ENCODE measurements at places on chromosomes 13 and 19. TPM values are rescaled to one million over a fixed set of nuclear protein-coding genes. Genes with fewer than 3 reads are reported as not detected.

Gene ZNF536
- 0.39 TPM for total RNA-seq

Gene FAM187B
- not detected for total RNA-seq

Gene LIM2
- total RNA-seq, result not detected

Gene MAP4K1
- 2.4 TPM for total RNA-seq

Gene WDR88
- total RNA-seq, result not detected

Gene TUBA3C
- not detected for total RNA-seq

Gene ZNF71
- 13.0 TPM for total RNA-seq

Gene NAPSA
- total RNA-seq, result 3.5 TPM

Gene KIR2DL4
- not detected for total RNA-seq

Gene TRPC4
- total RNA-seq, result 0.28 TPM

- DNase-seq, result no peak
These were observed 5.8 kb downstream of the DOCK9 start for GRCh38 chr13:98972059-98972458.

- no peak for DNase-seq
These were observed 88.8 kb downstream of the LMO7 start for GRCh38 chr13:75724752-75725517.

GRCh38 chr19:17860331-17860992, 752 bp downstream of the RPL18A start:
- no peak for DNase-seq

DNA sequence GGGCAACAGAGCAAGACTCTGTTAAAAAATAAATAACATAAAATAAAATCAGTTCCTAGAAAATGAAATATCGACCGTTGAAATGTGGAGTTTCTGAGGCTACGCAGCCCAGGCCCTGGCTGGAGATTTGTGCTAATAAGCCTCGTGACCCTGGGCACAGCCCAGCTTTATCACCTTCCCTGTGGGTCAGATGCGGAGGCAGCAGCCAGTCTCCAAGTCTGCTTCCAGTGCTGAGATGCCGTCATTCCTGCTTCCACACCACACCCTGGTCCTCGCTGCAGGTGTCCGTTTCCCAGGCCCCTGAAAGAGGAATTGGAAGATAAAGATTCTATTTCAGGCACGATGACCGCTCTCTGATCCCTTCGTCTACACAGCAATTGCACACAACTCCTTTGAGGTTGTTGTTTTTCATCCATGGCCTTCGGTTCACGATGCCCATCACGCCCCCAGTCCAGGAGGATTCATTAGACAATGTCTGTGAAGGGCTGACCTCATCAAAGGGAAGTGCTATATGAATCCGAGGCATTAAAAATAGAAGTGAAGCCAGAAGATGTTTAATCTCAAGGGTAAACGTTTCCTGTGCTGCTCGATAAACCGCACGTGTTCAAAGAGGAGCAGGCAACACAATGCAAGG, 48.3 kb upstream of the ATP11A start:
- DNase-seq, result no peak

- peak; percentile 54 for DNase-seq
These were observed 96.1 kb upstream of the MBNL2 start for GRCh38 chr13:97125810-97126738.

GRCh38 chr13:73054712-73055111, 4.1 kb upstream of the KLF5 start:
- no peak for DNase-seq

DNA sequence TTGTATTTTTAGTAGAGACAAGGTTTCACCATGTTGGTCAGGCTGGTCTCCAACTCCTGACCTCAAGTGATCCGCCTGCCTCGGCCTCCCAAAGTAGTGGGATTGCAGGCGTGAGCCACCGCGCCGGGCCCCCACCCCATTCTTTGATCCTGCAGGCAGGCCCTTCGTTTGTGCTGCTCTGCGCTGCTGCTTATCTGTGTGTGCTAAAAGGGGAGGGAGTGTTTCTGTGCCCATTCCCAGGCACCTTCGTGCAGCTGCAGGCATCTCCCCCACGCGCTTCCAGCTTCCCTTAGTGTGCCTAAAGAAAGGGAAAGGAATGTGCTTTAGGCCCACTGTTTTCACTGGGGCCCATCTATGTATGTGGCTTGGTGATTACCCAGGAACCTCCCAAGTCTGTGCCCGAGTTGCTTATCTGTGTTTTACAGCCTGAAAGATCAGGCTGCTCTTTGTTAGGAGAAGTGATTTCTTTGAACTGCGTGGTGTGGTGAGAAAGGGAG, 27.2 kb downstream of the EPN1 start:
- peak; percentile 71 for DNase-seq

DNA sequence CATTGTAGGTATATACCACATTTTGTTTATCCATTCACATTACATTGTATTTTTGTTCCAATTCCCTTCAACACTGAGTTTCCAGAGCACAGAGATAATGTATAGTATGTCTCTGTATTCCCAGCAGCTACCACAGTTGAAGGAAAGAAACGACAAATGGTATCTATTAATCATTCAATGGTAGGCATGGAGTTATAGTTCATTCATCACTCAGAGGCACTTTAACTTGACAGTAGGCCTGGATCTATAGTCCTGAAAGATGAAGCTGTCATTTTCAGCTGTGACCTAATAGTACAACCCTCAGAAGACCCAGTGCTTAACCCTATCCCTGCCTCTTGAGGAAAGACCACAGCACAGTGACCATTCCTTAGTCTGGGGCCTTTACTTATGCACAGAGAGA, 163.0 kb upstream of the TMTC4 start:
- no peak for DNase-seq

- DNase-seq, result no peak
These were observed 151.6 kb upstream of the FREM2 start for GRCh38 chr13:38535261-38535660.

DNA sequence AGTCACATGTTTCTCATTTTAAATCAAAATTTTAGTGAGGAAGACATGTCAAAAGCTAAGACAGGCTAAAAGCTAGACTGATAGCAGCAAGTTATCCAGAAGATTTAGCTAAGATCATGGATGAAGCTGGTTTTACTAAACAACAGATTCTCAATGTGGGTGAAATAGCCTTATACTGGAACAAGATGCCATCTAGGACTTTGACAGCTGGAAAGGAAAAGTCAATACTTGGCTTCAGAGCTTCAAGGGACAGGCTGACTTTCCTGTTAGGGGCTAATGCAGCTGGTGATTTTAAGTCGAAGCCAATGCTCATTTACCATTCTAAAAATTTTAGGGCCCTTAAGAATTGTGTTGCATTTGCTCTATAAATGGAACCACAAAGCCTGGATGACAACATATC, 455.3 kb upstream of the SLC10A2 start:
- no peak for DNase-seq

DNA sequence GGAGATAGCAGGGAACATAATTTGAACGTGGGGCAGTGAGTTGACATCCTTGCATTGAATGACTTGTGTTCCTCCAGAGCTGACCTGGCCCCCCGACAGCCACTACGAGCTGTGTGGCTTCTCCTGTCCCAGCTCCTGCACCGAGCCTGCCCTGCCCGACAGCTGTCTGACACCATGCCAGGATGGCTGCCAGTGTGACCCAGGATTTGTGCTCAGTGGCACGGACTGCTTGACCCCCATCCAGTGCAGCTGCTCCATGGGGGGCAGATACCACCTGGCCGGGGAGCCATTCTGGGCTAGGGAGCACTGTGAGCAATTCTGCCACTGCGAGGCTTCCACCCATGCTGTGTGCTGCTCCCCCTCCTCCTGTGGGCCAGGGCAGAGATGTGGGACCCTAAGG, 29.2 kb upstream of the FXYD3 start:
- DNase-seq, result no peak

DNA sequence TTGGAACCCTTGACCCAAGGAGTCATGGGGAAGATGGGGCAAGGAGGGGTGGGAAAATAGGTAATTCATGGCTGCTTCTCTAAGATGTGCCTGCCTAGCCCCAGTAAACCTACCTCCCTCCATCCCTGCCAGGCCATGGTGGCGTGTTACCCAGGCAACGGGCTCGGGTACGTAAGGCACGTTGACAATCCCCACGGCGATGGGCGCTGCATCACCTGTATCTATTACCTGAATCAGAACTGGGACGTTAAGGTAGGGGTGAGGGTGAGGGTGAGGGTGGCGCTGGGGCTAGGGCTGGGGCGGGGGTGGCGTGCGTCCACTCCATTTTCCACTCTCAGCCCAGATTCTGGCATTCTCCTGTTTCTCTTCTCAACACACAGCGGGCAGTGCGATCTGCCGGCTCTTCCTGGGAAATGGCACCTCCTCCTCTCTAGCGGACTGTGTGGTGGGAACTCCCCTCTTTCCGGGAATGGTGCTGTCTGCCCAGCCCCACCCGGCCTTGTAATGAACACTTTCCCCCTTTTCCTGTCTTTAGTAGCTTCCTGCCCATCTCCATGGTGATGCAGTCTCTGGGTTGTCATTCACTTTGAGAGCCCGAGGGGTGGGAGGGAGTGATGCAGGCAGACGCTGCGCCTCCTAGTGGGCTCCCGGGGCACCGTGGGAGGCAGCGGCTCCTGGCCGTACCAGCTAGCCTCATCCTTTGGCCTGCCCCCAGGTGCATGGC, 7.6 kb downstream of the EGLN2 start:
- peak; percentile 77 for DNase-seq

DNA sequence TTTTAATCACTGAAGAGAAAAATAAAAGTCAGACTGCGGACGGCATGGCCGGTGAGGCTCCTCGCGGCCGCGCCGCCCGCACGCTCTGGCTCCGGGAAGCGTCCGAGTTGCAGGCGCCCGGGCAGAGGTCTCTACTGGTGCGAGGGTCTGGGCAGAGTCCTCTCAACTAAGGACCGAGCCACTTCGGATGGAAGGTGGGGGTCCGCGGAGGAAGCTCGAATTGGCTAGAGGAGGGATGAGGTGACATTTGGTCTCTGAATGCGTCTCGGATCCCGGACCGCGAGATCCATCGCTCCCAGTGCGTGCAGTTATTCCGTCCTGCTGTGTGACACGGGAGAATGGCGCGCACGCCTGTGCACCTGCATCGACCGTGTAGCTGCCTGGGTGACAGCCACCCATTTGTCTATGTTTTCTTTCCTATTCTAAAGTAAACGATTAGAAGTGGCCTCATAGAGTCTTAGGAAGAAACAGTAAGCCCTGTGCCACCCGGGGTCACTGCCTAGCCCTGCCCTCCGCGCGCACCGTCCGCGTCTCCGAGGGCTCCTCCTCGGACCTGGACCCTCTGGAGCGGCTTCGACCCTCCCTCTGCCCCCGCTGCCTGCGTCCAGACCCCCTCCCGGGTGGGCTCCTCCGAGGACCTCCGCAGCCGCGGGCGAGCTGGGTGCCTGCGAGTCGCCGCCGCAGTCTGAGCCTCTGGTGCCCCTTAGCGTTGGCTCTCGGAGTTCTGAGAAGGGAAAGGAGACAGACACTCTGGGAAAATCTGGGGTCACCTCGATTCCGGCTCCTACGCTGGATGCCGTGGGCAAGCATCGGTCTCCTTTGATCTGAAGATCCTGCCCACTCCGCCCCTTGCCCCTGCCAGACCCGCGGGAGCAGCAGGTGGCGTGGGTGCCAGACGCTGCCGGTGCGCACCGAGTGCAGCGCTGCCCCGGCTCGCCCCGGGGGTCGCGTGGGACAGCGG, 347.4 kb downstream of the LIG4 start:
- peak; percentile 70 for DNase-seq

DNA sequence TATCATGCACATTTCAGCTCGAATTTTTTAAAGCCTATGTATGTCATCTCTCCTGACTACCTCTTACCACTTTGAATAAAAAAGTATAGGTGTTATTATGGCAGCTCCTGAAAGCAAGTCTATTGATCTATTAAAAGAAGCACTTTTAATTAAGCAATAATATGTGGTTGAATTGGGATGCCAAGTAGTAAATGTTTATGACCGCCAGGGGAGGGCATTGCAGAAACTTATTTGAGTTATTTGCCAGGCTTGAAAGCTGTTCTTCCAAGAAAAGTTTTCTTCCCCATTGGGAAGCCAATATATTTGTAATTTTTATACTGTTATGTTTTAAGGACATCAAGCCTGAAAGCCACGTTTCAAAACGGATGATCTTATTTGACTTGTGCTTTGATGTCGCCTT, 88.1 kb upstream of the SOX21 start:
- no peak for DNase-seq

DNA sequence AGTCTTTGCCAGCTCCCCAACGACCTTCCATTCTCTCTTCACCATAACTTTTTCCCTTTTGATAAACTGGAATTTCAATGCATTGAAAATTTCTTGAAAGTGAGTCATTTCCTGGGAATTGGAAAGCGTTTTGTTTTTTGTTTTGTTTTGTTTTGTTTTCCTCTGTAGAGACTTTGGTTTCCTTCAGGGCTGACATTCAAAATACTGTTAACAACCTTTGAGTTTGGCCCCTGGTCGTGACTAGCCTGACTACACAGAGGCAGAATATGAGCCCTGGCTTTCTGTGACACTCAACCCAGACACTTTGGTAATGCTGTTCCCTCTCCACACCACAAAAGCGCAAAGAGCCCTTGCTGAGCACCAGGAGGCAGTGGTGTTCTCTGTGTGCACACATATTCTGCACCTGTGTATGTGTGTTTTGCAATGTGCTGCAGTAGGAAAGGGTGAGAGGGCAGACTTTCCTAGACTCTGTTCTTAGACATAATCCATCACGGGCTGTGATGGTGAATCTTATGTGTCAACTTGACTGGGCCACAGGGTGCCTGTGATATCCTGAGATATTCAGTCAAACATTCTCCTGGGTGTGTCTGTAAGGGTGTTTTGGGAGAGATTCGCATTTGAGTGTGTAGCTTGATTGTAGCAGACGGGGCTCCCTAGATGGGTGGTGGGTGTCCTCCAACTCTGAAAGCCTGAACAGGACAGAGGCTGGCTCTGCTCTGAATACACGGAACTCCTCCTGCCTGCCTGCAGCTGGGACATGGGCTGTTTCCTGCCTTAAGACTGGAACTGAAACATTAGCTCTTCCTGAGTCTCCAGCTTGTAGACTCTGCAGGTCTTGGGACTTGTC, 29.5 kb upstream of the ANKRD10 start:
- DNase-seq, result peak; percentile 81

- DNase-seq, result no peak
These were observed 41.7 kb upstream of the HOMER3 start for GRCh38 chr19:18982669-18983068.

- no peak for DNase-seq
These were observed 40.2 kb downstream of the KCNRG start for GRCh38 chr13:50055454-50055853.

- no peak for DNase-seq
These were observed 562.8 kb upstream of the SGCG start for GRCh38 chr13:22618002-22618401.

DNA sequence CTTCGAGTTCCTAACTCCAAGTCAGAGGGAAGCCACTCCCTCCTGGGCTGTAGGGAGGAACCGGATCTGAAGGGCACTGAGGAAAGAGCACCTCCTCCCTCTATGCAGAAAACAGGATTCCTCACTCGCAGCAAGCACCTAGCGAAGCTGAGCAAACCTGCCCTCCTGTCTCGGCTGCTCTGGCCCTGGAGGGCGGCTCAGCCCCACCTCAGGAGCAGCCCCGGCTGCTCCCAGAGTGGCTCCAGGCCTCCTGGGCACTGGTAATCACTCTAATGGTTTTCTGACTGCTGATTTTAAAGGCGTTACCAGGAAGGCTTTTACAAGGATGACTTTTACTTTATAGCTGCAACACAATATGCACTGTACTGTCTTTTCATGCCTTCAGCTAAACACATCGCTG, 312.5 kb downstream of the TEX29 start:
- no peak for DNase-seq
